Stimulated activated CD8-positive, alpha-beta memory T cell treated with anti-CD3 and anti-CD28 coated beads, Interleukin-2, amount 100 ng/mL, for 1 hour (primary cell): ENCODE measurements at places on chromosomes 11 and 22.

GRCh38 chr11:62656796-62657429 lies 3.8 kb upstream of the INTS5 start:
- DNase-seq = no peak

GRCh38 chr11:71206186-71206585 lies 46.2 kb downstream of the SHANK2 start:
- DNase-seq = no peak

DNA sequence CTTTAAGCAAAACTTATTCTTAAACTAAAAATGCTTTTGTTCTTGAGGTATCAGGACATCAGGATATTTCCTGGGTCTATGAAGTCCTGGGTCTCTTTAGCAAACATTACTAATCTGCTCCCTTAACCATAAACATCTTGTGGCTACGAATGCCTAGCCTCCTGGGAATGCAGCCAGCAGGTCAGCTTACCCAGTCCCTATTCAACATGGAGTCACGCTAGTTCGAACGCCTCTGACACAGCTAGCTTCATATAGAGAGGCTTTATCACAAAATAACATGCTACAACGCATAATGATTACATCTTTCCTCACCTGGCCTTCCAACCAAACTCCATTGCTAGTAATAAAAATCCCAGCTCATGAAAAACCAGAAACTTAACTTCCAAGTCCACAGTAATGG lies 17.5 kb upstream of the FIBIN start:
- DNase-seq = no peak

DNA sequence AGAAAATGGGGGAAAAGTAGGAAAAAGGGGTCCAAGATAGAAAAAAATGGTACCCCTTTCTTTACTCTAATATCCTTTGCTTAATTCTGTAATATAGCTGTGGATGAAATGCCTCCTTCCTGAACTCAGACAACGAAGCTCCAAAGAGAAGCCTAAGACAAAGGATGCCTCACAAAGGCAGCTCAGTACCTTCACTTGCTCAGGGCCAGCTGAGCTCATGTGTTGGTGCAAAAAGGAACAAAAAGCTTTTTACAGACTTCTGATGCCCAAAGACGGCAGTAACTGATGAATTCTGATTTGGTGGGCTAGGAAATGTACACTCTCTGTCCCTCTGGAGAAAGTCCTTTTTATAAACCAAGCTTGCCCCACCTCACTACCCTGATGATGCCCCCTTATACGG lies 77.5 kb downstream of the DENND5A start:
- no peak for DNase-seq

GRCh38 chr11:72605973-72606747 lies 68.1 kb downstream of the PDE2A start:
- no peak for DNase-seq

DNA sequence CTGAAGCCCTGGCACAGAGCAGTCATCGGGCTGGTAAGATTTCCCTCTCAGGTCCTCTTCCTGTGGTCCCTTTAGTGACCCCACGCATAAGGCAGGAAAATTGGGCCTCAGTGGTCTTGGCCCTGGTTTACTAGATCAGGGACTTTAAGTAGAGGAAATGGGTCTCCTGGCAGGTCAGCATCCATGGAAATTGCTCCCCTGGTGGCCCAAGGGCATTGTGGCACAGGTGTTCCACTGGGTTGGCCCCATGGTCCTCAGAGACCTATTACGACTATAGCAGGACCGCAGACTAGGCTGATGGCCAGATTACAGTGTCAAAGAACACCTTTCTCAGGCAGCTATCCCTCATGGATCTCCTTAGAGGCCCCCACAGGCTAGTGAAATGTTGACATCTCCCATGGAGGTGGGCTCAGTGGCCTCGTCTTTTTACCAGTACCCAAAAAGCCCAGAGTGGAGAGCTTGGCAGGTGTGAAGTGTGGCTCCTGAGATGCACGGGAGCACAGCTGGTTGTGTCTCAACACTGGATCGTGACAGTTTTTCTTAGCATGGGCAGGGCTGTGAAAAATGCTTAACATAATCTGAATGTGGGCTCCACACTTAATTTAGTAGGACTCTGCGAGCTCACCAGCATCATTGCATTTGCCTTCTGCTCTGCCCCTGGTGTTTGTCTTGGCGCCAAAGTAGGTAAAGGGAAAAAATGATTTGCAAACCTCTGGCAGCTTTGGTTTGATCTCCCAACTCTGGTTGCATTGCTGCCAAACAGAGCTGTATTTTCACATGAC lies 74.2 kb downstream of the ZBTB16 start:
- DNase-seq = no peak

GRCh38 chr11:59158206-59159068 lies 13.5 kb upstream of the DTX4 start:
- peak; percentile 18 for DNase-seq

- no peak for DNase-seq
These were observed 9.0 kb downstream of the FGF19 start for GRCh38 chr11:69694781-69695180.

GRCh38 chr11:26551186-26551801 lies 20.8 kb downstream of the MUC15 start:
- DNase-seq = no peak

DNA sequence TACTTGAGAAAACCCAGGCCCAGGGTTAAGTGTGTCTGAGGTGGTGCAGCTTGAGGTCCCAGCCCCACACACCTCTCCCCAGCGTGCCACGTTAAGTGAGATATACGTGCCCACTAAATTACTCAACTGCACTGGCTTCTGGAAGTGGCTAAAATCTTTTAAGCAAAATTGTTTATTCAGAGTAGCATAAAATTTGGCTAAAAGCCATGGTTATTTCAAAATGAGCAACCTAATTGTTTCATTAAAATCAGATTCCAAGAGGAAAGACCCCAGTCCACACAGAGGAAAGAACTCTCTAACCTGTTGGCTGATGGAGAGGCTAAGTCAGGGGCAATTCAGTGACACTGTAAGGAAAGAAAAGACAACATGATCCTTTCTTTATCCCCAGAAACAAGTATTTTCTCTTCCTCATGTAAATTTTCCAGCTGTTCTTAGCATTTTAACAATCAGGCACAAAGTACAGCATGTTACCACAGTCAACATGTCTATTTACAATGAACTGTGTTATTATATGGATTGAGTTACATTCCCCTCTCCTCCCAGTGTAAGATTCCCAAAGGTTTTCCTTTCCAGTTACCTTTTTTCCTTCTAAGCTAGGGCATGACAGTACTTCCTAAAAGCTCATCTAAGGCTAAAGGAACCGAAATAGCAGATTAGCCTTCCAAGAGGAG lies 26.6 kb downstream of the NUP50 start:
- DNase-seq = no peak

DNA sequence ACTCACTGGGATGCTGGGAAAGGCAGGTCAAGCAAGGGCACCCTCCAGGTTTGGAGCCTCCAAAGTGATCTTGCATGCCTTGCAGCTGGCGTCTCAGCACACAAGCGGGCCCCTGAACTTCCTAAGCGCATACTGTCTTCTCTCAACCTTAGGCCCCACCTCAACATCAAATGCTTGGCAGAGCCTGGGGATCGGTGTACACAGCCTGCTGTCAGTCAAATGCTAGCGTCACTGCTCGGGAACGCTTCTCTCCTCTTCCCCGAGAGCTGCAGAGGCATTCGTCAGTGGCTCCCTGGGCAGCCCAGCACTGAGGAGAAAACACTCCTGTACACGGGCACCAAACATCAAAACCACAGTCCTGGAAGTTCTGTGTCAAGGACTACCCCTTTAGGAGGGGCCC lies 124.9 kb downstream of the C11orf58 start:
- DNase-seq = no peak

DNA sequence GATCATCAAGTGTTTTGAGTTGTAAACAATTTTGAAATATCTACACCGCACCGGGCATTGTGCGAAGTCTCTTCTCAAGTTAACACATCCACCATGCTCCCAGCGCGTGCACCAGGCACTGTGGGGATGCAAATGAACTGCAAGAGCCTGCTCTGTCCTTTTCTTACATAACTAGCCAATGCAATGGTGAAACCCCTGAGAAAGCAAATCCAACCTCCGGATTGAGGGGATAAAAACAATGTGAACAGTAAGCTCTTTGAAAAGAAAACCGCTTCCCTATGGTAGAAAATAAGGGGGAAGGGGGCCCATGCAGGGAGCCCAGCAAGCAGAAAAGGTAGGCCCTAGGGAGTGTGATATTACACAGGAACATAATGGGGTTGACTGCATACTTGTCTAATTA lies 274.9 kb upstream of the MPPED2 start:
- DNase-seq = no peak

GRCh38 chr11:122202951-122203456 lies 87.0 kb upstream of the BLID start:
- DNase-seq = no peak

DNA sequence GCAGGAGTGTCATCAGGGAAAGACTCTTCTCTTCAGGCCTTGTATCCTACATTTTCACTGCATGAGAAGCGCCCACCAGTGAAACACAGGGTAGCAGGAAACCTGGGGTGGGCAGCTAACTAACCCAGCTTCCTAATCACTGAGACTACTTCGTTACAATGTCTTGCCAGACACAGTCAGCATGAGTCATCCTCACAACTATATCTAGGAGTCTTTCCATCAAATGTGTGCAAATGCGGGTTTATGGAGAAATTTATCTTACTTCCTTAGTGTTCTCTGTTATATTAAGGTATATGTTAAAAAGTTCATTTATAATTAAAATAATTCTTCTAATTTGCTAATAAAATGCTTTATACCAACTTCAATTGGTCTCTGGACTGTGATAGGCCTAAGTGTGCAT lies 79.9 kb upstream of the RAB1B start:
- no peak for DNase-seq

- DNase-seq = no peak
These were observed 153.9 kb downstream of the TRPC6 start for GRCh38 chr11:101429703-101430540.

DNA sequence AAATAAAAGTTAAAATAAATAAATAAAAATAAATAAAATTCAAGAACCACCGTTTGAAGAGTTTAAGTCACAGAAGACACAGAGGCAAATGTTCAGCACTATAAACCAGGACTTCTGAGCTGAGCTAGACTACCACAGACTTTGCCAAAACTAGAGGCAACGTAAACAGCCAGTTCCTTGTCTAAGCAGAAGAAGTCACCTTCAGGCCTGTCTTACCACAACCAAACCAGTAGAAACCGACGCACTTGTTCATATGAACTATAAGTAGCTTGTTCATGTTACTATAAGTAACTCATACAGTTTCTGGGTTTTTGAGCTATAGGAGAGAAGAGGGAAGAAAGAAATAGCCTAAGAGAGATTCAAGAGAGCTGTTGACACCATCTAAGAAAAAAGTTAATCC lies 48.3 kb downstream of the NNMT start:
- DNase-seq = no peak

DNA sequence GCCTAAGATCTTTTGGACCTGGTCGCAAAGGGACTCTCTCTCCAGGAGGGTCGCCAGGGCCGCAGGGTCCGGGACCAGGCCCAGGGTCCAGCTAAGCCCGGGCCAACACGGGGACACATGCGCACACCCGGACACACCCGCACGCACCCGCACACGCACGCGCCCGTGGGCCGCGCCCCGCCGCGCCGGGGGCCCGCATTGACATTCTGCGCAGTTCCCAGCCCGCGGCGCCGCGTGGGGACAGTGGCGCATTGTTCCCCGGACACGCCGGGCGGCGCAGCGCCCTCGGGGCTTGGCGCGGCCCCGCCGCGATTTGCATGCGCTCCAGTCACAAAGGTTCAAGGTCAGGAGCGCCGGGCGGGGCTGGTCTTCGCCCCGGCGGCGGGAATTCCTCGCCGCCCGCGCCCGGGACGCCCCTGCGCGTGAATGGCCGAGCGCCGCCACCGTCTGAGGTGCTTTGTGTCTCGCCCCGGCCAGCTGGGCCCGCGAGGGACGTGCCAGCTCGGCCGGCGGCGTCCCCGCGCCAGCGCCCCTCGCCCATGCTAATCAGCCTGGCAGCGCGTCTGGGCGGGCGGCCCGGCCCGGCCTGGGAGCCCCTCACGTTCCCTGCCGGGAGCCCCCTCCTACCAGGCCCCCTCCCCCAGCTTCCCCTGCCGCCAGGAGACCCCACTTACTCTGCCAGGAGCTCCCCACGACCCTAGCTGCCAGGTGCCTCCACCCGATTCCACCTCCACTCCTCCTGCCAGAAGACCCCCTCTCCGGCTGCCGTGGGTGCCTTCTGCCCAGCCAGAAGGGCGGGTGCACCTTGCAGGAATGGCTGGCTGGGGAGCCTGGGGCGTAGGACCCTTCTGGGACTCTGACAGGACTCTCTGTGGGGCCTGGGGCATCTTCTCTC lies 50.5 kb upstream of the WNT7B start:
- no peak for DNase-seq

GRCh38 chr22:28442711-28443525 lies 236.7 kb downstream of the TTC28 start:
- DNase-seq = no peak

- no peak for DNase-seq
These were observed 12.5 kb upstream of the SMIM35 start for GRCh38 chr11:118098996-118099837.

GRCh38 chr11:85628771-85629341 lies 463 bp downstream of the TMEM126B start:
- DNase-seq = no peak

DNA sequence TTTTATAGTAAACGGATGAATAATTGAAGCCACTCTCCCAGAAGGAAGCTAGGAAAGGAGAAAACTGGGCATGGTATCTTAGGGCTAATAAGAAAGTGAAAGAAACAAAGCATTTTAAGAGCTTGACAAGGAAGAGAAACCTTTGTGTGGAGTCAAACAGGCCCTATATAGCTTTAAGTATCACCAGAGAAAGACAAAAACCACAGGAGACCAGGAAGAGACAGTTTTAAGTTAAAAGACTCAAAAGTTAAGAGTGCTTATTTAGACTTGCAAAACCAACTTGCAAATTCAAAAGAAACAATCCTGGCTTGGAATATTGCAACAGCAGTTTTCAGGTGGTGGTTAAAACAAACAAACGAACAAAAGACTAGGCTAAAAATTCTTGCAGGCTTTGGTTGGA lies 3.4 kb downstream of the PAK1 start:
- no peak for DNase-seq

DNA sequence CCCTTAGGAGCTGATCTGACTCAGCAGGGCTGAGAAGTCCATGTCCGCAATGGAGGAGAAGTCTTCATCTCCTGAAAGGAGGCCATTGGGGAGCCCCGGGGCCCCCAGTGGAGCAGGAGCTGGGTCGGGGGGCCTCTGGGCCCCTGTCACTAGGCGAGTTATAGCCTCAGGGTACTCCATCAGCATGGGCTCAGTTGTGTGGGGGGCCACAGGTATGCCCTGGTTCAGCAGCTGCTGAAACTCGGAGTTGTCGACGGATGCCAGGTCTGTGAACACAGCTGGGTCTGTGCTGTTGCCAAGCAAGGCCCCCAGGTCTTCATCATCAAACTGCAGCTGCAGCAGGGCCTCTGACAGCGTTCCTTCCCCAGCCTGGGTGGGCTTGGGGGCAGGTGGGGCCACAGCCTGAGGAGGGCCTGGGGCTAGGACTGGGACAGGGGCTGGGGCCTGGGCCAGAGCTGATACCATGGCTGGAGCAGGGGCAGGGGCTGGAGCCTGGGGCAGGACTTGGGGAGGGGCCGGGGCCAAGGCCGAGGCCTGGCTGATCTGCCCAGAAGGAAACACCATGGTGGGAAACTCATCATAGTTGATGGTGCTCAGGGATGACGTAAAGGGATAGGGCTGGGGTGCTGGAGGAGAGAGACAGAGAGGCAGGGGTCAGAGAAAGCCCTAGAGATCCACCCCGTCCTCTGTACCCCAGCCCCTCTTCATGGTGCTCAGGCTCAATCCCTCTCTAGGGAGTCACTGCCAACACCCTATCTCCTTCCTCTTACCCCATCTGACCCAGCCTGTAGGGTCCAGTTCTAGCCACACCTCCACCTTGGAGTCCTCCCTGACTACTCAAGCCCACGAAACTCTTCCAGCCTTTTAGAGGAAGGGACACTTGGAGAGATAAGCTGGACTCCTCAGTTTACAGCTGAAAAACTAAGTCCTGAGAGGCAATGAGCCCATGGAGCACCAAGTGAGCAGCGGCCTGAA lies 8.1 kb downstream of the RELA start:
- DNase-seq = no peak
